ENCODE measurements at places on chromosomes 7 and 10. TPM values are rescaled to one million over a fixed set of nuclear protein-coding genes. Genes with fewer than 3 reads are reported as not detected.

Gene TNRC18
- 46.6 TPM for total RNA-seq

Gene MCM10
- 0.33 TPM for total RNA-seq

Gene PNLIP
- not detected for total RNA-seq

Gene ZPBP
- not detected for total RNA-seq

Gene PLCE1
- 21.0 TPM for total RNA-seq

Data from right cardiac atrium (tissue), 5 donors.